ENCODE measurements at places on chromosomes 12 and 14.

GRCh38 chr12:108517288-108518100, 2.4 kb downstream of the FICD start:
- no peak for DNase-seq

DNA sequence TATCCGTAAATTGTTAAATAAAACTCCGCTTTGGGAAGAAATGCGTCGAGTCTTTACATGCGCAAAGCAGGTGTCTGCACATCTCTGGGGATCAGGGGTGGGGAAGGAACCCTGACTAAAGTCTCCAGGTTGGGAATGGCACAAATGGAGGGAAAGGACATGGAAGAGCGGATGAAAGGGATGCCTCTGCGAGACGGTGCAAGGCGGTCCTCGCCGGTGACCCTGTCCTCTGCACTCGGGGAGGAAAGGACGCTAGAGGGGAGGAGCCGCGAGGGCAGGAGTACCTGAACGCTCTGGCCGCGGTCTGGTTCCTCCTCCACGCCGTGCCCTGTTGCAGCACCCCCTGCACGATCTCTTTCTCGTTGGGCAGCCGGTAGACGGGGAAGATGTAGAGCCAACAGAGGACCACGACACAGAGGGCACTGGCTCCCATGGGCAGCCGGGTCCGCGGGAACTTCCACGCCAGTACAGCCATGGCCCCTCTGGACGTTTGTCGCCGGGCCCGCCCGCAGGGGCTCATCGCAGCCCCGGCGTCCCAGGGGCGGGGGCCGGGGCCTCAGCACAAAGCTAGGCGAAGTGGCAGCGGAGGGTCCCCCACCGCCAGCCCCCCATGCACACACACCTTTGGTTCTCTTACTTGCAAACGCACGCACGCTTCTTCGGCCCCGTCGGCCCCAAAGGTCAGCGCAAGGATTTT, 646 bp downstream of the ST8SIA1 start:
- DNase-seq = no peak

GRCh38 chr14:104694991-104695659, 5.7 kb downstream of the INF2 start:
- no peak for DNase-seq

- DNase-seq = no peak
Observed at GRCh38 chr14:38280081-38280480, 24.2 kb upstream of the CLEC14A start.

- no peak for DNase-seq
Observed at GRCh38 chr14:105324080-105324778, 9.7 kb downstream of the PACS2 start.

DNA sequence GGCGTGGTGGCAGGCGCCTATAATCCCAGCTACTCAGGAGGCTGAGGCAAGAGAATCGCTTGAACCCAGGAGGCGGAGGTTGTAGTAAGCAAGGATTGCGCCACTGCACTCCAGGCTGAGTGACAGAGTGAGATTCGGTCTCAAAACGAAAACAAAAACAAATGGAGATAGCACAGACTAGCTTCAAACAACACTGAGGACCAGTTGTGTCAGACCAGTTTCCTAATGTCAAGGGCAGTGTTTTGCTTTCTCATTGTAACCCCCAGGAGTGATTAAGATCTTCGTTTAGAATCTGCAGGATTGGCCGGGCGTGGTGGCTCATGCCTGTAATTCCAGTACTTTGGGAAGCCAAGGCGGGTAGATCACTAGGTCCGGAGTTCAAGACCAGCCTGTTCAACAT, 18.5 kb downstream of the RPGRIP1 start:
- no peak for DNase-seq

- peak; percentile 68 for DNase-seq
Observed at GRCh38 chr12:89731614-89732013, 23.0 kb upstream of the ATP2B1 start.

DNA sequence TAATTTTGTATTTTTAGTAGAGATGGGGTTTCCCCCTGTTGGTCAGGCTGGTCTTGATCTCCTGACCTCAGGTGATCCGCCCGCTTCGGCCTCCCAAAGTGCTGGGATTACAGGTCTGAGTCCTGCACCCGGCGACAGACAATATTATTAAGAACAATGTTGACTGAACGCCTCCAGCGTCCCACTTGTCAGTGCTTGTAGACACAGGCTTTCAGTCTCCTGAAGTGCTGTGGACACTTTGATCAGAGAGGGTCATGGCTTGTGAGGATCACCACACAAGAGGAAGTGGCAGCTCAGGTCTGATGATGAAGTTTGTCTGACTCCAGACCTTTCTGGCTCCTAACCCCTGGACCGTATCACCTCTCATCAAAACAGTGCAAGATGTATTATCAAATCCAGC, 114.6 kb downstream of the CHST11 start:
- no peak for DNase-seq

- no peak for DNase-seq
Observed at GRCh38 chr14:81394739-81395138, 5.4 kb downstream of the STON2 start.

GRCh38 chr12:79885911-79886490, 48.9 kb downstream of the PPP1R12A start:
- no peak for DNase-seq

DNA sequence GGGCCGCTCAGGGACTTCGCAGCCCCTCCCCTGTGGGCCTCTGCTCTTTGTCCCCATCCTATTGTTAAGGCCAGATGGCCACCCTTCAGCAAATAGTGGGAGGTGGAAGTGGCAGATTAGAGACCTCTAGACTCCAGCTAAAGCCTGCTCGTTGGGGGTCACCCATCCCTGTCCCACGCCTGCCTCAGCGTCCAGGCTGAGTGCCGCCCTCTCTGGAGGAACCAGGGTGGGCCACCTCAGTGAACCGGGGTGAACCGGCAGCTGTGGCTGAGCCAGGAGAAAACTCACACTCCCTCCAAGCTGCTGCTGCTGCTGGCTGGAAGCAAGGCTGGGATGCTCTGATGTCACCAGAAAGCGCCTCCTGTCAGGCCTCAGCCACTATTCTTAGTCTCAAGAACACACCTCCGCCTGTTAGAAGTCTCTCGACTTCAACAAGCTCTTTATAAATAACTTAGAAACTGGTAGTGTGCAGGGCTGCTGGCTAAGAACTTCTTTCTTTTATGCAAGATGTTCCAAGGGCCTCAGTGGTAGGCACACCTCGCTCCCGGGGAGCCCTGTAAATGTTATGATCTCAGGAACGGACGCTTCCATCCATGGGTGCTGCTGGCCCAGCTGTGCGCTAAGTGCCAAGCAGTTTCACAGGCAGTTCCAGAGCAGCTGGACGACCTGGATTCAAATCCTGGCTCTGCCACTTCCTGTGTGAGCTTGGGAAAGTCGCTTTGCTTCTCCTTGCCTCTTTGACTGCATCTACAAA, 19.8 kb upstream of the TESC start:
- DNase-seq = no peak

GRCh38 chr14:100842799-100843198, 16.9 kb downstream of the MEG3 start:
- DNase-seq = peak; percentile 79

- peak; percentile 82 for DNase-seq
Observed at GRCh38 chr14:76918256-76918781, 92.1 kb downstream of the LRRC74A start.

Measured in GM03348 (cell line).